ENCODE measurements at places on chromosomes 16 and 17.

DNA sequence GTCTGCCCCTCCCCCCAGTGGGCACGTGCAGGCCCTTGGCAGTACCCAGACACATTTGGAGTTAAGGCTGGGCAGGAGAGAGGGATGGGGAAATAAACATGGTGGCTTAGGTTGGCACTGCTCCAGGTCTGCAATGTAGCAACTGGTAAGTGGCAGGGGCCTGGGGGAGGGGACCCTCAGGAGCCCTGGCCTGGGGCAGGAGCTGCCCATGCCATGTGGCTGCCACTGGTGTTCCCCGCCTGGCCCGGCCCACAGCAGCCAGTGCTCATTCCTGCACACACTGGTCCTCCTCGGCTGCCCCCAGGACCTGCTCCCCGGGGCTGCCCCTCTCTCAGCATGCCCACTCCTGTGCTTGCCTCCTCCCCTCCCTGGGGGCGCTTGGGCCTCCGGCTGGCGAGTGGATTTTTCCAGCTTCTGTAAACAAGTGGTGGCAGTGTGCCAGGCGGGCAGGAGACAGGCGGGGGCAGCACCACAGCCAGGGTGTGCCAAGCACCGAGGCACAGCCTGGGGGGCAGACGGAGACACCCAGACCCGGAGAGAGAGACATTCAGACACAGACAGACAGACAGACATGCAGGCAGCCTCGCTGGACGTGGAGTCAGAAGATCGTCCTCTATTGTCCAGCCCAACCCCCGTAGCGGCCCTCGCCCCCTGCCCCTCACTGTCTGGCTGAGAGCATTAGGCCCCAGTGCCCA, 9.4 kb downstream of the THRA start:
- DNase-seq: peak; percentile 85

GRCh38 chr16:79402356-79402755, 198.2 kb downstream of the MAF start:
- DNase-seq: no peak

DNA sequence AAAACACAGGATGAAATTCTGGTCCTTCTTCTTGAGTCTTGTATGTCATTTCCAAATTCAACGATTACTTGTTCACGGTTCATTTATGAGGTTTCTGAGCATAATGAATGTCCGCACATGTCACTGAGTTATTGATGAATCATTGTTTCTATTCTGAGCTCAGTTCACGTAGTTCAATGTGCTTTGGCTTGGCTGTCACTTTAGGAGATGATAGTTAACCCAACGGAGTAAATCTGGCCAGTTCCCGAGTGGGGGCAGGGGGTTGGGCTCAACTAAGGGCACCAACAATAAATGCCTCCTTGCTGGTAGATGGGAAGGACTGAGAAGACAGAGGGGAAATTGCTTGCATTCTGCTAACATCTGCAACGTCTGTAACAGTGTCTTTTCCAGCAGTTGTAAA, 239.4 kb upstream of the HSBP1 start:
- no peak for DNase-seq

- no peak for DNase-seq
These were observed 25.3 kb upstream of the C16orf95 start for GRCh38 chr16:87342504-87342903.

DNA sequence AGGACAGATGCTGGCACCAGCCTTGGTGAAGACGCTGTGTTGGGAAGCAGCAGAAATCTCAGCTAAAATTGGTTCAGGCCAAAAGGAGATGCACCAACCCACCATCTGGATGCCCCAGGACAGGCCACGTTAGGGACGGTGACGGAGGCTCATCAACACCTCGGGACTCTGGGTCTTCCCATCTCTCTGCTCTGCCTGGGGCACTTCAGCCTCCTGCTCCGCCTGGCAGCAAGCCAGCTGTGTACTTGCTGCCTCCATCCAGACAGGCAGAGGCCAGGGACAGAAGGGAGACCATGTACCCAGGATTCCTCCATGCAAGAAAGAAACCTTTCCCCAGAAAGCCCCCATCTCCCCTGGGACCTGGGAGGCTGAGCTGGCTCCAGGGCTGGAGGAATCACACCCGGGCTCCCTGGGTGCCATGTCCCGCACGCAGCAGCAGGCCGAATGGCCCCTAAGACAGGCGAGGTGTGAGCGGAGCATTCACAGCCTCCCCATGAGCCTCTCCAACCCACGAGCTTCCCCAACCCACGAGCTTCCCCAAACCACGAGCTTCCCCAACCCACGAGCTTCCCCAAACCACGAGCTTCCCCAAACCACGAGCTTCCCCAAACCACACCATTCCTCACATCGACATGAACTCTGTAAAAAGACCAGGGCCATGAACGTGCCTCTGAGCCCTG, 274.5 kb downstream of the C16orf95 start:
- DNase-seq: no peak

DNA sequence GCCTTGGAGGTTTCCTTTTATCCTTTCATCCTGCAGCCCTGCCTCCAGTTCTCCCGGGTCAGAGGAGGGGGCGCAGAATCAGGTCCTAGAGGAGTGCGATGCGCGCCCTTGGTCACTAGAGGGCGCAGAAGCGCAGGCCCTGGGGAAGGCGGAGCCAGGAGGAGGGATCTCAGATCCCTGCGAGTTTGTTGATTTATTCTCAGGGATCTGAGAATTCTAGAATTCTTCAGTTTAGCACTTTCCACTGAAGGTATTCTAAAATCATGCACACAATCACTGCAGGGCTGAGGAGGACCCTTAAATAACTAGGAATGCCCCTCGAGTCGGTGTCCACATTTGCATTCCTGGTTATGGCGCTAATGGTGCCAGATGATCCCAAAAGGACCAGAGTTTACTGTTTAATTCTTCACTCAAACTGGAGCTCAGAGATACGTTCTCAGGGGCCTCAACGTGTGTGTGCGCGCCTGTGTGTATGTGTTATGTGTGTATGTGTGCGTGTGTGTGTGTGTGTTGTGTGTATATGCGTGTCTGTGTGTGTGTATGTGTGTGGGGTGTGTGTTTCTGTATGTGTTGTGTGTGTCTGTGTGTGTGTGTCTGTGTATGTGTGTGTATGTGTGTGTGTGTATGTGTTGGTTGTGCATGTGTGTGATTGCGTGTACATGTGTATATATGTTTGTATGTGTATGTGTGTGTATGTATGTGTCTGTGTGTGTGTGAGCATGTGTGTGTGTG, 6.9 kb upstream of the ELAC2 start:
- DNase-seq: peak; percentile 77

DNA sequence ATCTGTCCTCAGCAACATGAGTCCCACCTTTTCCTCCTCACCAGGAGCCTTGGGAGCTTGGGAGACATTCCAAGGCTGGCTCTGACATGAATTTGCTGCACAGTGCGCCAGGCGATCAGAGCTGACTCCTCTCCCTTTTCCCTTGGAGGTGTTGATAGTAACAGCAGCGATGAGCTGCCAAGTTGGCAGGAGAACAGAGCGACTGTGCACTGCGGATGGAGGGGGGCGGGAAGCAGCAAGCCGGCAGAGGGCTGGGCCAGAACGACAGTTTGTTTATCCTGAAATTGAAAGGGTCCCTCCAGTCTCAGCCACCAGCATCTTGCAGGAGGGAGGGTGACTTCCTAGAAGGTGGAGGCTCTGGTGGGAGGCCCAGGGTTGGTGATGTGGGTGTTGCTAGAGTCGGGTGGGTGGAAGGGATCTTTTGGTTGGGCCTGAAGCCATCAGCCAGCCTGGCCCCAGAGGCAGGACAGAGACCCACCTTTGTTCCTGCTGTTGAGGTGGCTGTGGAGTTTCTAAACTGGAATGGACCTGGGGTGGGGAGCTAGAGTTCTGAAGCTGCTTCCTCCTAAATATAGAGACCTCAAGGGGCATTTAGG, 22.5 kb upstream of the DYNLL2 start:
- peak; percentile 55 for DNase-seq

DNA sequence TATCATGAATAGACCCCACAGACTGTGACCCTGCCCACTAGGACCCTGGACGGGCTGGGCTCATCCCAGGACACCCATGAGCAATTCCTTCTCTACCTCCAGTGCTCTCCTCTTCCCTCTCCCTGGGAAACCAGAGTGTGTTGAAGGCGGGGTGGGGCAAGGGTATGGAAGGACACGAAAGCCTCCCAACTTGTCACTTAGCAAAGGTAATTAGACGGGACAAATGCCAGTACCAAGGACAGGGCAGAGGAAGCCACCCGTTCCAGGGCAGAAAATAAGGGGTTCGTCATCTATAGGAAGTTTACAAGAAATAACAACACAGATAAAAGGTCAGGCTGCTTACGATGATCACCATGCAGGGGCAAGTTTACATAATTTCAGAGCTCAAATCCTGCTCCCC, 4.9 kb upstream of the EPX start:
- DNase-seq: no peak

DNA sequence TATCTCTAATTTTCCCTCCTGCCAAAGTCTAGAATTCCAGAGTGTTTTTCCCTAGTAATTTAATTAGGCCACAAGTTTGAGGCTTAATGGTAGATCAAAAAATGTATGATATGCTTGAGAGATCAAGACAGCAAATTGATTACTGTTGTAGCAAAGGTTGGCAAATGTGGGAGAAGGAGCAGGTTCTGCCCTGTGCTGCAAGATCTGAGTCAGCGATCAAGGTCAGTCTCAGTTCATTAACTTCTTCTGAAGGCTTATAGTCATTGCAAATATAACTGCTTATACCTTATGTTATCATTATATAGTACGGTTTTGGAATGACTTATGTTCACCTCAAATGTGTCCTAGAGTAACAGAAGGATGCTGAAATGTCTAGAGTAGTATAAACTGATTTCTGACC, 231.1 kb upstream of the TBX2 start:
- no peak for DNase-seq

DNA sequence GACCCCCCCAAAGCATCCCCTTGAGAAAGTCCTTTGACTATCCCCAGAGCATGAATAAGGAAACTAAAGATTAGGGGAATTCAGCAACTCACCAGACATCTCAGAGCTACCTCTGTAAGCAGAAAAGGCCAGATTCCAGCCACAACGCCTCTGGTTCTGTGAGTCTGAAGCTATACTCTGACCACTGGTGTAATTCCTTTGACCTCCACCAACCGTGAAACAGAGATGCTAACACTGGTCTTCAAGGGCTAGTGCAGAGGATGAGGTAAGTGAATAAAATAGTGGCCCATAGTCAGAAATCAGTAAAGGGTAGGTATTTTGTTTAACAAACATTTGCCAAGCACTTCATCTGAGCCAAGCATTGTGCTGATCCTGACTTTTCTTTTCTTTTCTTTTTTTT, 353.4 kb downstream of the NPIPA8 start:
- no peak for DNase-seq

- DNase-seq: no peak
These were observed 5.0 kb downstream of the CTF1 start for GRCh38 chr16:30901201-30902028.

DNA sequence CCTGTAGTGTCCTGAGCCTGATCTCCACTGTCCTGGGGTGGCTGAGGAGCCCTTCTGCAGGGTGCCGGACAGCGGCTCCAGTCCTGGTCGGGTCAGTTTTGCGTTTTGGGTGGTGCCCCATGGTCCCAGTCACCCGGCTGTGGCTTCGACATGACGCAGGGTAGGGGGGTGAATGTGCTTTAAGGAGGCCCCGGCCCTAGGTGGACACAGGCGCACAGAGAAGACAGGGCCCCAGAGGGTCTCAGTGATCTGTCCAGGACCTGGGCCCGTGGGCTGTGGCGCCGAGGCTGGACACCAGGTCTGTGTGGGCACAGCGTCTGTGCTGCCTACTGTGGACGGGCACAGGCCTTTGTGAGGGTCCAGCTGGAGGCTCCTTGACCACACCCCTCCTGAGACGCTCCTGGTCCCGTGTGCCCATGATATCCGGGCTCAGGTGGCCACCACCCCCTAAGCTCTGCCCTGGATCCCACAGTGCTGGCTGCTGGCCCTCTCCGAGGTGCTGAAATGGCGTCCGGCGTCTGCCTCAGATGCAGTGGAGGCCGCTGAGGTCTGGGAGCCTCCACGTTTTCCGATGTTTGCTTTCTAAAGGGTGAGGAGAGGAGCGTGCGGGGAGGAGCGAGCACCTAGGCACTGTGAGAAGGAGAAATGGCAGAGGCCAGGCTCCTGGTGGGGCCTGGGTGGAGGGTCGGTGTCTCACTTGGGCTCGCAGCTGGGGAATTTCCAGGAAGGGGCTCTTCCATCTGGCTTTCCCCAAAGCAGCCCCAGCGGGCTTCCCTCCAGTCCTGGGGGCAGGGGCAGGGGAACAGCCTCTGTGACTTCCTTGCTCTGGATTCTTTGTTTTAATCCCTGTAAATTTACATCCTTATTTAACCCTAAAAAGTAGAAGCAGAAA, 56.1 kb upstream of the ACSF3 start:
- peak; percentile 41 for DNase-seq

- DNase-seq: no peak
These were observed 19.5 kb upstream of the CORO6 start for GRCh38 chr17:29642171-29642611.

- no peak for DNase-seq
These were observed 15.3 kb downstream of the DLG4 start for GRCh38 chr17:7204336-7204735.

DNA sequence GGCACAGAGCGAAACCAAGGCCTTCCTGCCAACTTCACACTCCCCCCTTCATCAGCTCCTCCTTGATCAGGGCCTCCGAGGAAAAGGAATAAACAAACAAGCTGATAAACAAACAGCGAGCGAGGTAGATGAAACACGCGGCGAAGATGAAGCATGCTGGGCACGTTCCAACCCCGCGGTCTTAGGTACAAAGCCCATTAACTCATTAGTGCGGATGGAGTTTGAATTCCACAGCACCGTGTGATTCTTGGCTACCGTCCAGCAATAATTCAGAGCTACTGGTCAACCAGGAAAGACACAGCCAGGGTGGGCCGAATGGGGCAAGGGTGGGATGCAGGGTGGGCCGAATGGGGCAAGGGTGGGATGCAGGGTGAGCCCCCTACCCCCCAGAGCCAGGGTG, 67.3 kb downstream of the RBFOX3 start:
- DNase-seq: no peak

GRCh38 chr16:75818491-75818890, 92.2 kb upstream of the CPHXL start:
- no peak for DNase-seq

DNA sequence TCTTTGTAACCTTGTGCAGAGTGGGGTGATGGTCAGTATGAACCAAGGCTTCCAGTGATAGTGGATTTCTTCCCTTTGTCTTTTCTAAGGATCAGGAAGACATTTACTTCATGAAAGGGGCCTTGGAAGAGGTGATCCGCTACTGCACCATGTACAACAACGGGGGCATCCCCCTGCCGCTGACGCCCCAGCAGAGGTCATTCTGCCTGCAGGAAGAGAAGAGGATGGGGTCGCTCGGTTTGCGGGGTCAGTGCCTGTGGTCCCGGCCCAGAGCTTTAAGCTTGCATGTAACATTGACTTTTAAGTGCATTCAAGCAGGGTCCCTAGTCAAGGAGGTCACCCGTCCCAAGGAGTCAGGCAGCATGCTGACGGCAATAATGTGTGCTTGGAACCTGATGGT, 56.0 kb downstream of the MEAK7 start:
- peak; percentile 7 for DNase-seq

DNA sequence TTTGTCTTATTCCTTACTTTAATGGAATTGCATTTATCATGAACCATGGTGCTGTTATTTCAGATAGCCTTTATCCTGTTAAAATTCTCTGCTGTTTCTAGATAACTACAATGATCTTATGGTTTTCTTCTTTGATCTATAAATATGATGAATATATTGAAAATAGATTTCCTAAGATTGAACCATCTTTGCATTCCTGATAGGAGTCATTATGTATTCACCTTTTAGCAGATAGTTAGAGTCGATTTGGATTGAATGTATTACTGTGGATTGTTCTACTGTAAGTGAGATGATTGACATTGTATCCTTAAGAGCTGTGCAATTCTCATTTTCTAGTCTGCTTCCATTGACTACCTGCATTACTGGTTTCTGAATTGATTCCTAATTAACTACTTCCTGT, 165.0 kb upstream of the CACNG3 start:
- no peak for DNase-seq

GRCh38 chr16:85928401-85928820, 29.4 kb downstream of the IRF8 start:
- DNase-seq: peak; percentile 61
